NCI-H2227 treated with DMSO at 0.1 percent for 48 hours (cell line): ENCODE measurements at places on chromosomes 1 and 21.

- no peak for DNase-seq
These were observed 25.3 kb downstream of the WLS start for GRCh38 chr1:68206848-68207689.

DNA sequence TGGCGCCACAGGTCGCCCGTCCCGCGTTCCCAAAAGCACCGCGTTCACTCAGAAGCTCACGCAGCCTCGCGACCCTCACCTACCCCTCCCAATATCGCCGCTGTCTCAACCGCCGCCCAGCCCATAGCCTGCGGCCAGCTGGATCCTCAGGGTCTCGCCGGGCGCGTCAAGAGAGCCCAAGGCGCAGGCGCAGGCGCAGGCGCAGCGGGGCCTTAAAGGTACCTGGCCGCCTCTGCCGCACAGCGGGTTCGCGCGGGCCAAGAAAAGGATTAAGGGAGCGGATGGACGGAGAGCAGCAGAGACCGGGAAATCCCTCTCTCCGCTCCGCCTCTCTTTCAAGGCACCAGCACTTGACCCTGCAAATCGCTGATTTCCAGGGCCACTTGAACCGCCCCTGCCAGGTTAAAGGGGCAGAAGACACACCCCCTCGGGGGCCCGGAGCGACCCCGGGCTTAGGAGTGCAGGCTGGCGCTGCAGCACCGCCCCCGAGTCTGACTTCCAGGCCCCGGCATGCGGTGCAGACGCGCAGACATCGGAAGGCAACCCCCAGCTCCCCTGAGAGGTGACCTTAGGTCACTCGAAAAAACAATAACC, at the start of gene NBPF20:
Gene NBPF20 (minus strand): TSS at position 168 of the 594 bp plus-strand sequence. CDS start 20,331 bp downstream, outside the sequence.
- peak; percentile 79 for DNase-seq

DNA sequence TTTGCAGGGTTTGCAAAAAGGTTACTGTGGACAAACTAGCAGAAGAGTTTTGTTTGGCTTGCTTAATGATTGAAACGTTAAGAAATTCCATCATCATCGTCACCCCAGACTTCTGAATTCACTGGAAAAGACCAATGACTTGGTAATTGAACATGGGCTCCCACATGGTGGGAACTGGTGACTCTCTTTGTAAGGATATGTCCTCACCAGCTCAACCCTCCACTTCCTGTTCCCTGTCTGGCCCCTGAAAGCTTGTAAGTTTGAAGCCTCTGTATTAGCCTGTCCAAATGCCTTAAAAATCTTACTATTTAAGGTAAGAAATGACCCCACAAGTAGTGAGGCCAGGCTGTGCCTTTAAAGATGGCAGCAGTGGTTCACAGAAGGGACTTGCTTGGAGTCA, 9.7 kb downstream of the SYT6 start:
- DNase-seq = no peak

- no peak for DNase-seq
These were observed 81.2 kb upstream of the KCND3 start for GRCh38 chr1:112070677-112071076.
